HFFc6 (cell line): ENCODE measurements at places on chromosomes 5 and 9. TPM values are rescaled to one million over a fixed set of nuclear protein-coding genes. Genes with fewer than 3 reads are reported as not detected.

DNA sequence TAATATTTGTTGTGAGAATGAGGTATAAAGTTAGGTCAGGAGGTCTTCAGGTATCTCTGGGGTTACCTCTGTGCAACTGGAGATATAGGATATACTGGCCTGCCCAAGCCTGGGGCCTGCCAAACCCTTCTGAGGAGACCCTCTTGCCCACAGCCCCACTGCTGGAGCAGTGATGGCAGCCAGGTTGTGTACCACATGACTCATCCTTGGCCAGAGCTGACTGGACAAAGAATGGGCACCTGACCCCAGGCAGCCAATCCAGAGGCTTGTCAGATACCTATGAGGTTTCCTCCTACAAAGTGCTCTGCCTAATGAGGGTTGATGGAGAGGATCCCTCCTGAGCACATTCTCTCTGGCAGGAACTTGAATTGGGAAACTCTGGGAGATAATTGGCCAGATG is 56.1 kb upstream of the TBC1D2 start:
- no peak for DNase-seq

DNA sequence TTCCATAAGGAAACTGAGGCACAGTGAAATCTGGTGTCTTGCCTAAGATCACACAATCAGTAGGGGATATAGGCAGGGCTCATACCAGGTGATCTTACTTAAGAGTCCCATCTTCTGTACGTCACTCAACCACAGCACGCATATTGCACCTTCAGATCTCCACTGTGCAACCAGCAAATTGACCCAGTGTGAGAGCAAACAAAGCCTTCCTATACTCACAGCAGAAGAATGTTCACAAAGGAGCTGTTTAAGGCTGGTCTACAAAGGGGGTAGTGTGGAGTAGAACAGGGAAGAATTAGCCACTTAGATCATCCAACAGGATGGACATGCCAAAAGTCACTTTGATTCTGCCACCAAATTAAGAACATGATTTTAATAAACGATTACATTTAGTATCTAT is 305.9 kb downstream of the SLIT3 start:
- DNase-seq = no peak

- DNase-seq = no peak
Observed at GRCh38 chr9:117395151-117395650, 19.7 kb downstream of the ASTN2 start.

DNA sequence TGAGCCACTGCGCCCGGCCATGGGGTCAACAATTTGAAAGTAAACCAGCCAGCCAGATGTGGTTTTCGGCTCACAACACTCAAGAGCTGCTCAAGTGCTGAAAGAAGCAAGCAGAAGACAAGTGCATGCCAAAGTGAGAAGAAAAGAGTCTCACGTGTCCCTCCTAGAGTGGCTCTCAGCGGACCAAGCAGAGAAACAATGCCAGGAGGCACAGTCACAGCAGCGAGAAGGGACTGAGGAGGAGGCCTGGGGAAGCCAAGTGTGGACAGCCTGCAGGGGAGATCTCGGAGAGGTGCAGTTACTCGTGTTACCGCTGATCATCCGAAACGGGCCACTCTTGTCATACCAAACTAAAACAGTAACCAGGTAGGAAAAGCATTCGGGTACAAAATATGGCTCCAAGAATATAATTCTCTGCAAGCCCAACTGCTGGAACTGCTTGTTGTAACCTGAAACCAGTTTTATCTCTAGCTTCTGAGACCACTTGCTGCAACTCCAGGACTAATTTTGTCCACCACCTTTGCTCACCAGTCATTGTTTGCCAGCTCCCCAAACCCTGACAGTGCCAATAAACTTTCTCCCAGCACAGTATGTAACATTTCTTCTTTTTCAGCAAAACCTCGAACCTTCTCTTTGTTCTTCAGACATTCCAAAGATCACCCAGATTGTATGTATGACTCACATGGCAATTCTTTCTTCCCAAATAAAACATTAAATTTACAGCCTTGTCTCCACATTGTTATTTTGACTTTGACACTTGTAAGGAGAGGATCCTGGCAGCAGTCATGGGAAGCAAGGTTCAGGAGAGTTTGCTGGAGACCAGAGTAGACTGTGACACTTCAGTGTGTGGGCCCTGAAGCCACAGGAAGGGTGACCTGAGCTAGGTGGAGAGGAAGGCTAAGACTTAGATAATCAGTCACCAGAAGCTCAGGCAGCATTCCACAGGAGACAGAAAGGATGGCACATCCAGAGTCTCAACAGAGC is 6.3 kb downstream of the SLC35D2 start:
- DNase-seq = peak; percentile 46

GRCh38 chr5:74177961-74178360 is 462.6 kb downstream of the ENC1 start:
- no peak for DNase-seq

- no peak for DNase-seq
Observed at GRCh38 chr5:166166071-166166470, 2125.4 kb upstream of the WWC1 start.

DNA sequence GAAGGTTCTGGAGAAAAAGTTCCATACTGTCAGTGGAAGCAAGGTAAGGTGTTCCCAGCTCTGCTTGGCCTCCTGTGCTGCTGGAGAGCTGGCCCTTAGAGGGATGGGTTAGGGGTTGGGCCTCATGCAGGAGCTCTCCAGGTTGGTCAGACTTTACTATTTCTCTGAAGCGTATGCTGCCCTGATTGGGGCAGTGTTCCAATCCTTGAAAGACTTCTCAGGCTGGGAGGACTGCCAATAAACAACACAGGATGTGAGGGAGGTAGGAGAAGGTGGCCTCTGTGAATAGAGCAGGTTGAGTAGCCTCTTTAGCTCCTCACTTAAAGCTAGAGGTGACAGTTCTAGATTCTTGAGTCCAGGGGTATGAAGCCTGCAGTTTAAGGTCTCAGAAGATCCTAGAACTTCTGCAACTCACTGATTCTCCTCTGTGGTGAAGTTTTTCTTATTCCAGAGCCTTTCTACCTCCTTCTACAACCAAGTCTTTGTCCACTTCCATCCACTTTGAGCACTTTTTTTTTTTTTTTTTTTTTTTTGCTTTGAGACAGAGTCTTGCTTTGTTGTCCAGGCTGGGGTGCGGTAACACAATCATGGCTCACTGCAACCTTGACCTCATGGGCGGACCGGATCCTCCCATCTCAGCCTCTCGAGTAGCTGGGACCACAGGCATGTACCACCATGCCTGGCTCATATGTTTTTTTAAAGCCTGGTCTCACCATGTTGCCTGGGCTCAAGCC is 3.0 kb downstream of the HNRNPAB start:
- DNase-seq = no peak

- DNase-seq = peak; percentile 6
Observed at GRCh38 chr9:92438900-92439526, 14.7 kb upstream of the OMD start.

GRCh38 chr9:38361473-38361850 is 31.0 kb upstream of the ALDH1B1 start:
- no peak for DNase-seq

DNA sequence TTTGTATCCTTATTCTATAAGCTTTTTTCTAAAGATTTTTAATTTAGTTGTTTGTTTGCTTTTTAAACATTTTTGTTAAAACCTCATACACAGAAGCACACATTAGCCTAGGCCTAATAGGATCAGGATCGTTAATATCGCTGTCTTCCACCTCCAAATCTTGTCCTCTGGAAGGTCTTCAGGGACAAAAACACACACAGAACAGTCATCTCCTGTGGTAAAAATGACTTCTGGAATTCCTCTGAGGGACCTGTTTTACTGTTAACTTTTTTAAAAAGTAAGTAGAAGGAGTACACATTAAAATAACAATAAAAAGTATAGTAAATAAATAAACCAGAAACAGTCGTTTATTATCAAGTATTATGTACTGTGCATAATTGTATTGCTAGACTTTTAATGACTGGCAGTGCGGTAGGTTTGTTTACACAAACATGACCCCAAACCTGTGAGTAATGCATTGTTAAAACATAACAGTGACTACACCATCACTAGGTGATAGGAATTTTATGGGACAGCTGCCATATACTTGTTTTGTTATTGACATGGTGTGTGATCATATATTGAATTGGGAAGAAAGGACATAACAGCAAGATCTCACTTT is 109.6 kb downstream of the ZCCHC7 start:
- peak; percentile 58 for DNase-seq

DNA sequence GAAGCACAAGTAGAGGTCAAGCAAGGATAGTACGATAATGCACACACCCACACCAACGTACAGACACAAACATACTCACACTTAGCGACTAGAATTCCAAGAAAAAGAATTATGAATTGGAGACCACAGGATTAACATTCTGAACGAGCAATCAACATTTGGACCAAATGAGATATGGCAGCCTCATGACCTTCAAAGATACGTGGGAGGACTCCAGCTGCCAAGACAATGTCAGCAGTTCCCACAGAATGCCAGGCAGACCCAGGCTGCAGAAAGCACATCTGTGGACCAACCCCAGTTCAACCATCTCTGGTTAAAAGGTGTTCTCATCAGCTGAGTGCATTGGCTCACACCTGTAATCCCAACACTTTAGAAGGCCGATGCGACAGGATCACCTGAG is 187.6 kb upstream of the GRAMD2B start:
- DNase-seq = no peak

DNA sequence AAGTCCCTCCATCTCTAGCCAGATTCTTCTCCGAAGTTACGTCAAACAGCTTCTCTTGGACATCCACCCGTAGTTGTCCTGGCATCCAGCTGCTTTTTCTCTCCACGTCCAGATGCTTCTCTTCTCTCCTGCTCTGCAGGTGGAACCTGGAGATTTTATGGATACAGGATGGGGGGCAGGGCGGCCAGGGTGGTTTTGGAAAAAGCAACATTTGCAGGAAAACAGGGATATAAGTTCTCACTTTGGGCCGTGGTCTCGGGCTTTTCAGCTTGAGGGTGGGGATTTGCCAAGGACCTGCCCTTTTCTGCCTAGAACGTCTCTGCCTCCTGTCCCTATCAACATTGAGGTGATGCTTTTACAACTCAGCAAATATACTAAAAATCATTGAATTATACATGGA is 1941.6 kb upstream of the C9orf72 start:
- DNase-seq = no peak

- DNase-seq = peak; percentile 73
Observed at GRCh38 chr5:177366528-177367322, 9.0 kb downstream of the RGS14 start.

DNA sequence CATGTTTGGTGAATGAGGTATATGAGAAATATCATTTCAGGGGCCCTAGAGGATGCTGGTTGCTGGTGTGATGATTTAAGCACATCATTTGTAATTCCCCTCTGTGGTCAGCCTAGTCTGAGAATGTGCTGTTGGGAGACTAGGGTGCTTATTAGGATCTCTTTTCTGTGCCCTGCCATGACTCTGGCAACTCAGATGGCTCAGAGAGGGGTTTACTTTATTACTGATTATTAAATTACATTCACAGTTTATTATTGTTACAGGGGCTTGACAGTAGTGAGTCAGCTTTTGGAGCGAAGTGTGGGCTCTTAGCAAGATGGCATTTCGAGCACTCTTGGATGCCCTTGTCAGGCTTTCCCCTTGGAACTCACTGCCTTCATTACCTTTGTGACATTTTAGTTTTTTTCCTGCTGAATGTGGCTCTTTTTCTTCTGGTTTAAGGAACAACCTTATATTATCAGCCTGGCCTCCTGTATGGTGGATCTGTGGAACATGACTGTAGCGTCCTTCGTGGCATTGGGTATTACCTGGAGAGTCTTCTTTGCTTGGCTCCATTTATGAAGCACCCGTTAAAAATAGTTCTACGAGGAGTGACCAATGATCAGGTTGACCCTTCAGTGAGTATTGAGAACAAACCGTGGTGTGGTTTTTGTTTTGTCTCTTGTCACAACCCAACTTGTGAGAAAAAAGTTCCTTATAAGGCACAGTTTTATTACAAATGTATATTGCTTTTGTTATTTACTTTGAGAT is 33.8 kb downstream of the RCL1 start:
- no peak for DNase-seq

FBXW5 gene
- total RNA-seq = 97.7 to 102 TPM (median 101 TPM) in 3 replicates

PJA2 gene
- 69.4 to 72.4 TPM (median 70.5 TPM) in 3 replicates for total RNA-seq

FANCG gene
- total RNA-seq = 18.2 to 29.0 TPM (median 27.4 TPM) in 3 replicates

PCDHGC4 gene
- total RNA-seq = 0.83 TPM in 2 replicates

NR6A1 gene
- 0.12 to 0.13 TPM (median 0.13 TPM) in 3 replicates for total RNA-seq
